ENCODE measurements at places on chromosomes 4 and X.
A peak's percentile ranks its signal among the peaks of the same experiment; 100 is the strongest.

DNA sequence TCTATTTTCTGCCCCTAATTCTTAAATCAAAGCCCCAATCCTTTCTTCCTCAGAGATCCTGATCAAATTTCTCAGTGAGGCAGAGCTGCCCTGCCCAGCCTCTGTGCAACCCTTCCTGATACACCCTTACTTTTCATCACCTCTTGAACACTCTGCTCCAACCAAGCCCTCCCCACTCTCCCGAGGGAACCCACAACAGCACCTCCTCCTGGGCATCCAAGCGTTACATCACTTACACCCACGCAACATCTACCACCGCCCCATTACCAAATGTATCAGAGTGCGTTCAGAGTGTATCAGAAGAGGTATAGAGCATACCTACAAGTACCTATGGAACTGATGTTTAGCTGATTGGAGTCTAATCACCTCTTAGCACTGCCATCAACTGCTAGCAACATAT lies 186.5 kb downstream of the RAP1GDS1 start:
- H3K36me3 ChIP-seq, result no peaks in the 10 kb centered on the region
- no peak overlapping the region for H3K27ac ChIP-seq
- H3K4me1 ChIP-seq, result no peaks in the 10 kb centered on the region
- no peak for DNase-seq
- no peak overlapping the region for H3K4me3 ChIP-seq

DNA sequence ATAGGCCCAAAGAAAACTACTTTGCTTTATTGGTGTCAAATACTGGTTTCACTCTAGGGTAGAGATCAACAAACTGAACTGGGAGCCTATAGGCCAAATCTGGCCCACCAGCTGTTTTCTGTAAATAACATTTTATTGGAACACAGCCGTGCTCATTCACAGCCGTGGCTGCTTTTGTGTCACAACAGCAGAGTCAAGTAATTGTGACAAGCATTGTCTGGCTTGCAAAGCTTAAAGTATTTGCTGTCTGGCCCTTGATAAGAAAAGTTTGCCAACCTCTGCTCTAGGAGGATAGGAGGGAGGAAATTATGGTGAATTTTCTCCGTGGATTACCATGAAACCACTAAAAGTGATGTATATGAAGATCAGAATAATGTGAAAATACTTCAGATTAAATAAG lies 53.4 kb downstream of the GPAT3 start:
- no peaks in the 10 kb centered on the region for H3K4me1 ChIP-seq
- no peaks in the 10 kb centered on the region for H3K27me3 ChIP-seq
- no peaks in the 10 kb centered on the region for H3K36me3 ChIP-seq

DNA sequence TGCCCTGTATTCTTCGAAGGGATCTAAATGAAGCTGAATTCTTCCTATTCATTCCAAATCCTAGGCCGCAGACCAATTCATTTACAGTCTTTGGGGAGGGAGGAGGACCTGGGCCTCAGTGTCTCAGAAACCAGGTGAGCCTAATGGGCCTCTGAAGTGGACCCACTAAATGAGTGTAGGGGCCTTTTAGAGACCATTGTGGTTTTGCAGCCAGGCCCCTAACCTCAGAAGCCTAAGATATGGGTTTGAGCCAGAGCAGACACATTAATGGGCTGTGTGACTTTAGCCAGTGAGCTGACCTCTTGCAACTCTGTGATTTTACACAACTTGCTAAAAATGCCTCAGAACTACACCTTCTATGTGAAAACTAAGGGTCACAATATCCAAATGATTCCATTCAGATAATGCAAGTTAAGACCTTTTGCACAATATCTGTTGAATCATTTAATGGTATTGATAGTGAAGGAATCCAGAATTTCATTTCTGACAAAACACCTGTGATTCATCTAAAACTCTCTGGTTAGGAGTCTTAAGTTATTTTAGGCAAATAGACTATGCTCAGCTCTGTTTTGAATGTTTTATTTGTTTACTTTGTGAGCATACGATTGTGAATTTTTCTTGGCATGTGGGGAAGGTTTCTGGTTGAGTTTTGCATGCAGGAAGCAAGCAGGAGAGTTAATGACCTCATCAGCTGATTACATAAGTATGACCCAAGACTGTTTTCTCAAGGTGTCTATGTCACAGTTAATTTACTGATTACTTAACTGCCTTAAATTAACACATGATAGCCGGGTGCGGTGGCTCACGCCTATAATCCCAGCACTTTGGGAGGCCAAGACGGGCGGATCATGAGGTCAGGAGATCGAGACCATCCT lies 75.0 kb downstream of the EVC start:
- H3K27me3 ChIP-seq, result no peaks in the 10 kb centered on the region
- no peak overlapping the region for H3K4me3 ChIP-seq
- no peaks in the 10 kb centered on the region for H3K36me3 ChIP-seq
- DNase-seq, result no peak
- peak overlapping the region; percentile 34 for H3K27ac ChIP-seq

DNA sequence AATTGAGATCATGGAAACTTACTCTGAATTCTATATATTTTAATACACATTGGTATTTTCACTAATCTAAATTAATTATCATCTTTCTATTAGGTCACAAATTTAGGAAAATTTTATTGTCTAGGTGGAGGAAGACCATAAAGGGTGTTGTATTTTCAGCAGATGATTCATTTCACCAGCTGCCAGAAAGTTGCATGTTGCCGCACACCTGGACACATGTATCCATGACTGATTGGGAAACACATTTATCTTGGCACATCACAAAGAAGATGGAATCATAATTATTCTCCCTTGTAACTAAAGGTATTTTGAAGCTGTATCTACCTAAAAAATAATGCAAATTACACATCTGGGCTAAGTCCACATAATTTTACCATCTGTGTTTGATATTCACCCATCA lies 33.1 kb downstream of the SLC7A11 start:
- no peak overlapping the region for H3K27ac ChIP-seq
- H3K4me1 ChIP-seq, result no peaks in the 10 kb centered on the region
- H3K4me3 ChIP-seq, result no peak overlapping the region
- no peak for DNase-seq

DNA sequence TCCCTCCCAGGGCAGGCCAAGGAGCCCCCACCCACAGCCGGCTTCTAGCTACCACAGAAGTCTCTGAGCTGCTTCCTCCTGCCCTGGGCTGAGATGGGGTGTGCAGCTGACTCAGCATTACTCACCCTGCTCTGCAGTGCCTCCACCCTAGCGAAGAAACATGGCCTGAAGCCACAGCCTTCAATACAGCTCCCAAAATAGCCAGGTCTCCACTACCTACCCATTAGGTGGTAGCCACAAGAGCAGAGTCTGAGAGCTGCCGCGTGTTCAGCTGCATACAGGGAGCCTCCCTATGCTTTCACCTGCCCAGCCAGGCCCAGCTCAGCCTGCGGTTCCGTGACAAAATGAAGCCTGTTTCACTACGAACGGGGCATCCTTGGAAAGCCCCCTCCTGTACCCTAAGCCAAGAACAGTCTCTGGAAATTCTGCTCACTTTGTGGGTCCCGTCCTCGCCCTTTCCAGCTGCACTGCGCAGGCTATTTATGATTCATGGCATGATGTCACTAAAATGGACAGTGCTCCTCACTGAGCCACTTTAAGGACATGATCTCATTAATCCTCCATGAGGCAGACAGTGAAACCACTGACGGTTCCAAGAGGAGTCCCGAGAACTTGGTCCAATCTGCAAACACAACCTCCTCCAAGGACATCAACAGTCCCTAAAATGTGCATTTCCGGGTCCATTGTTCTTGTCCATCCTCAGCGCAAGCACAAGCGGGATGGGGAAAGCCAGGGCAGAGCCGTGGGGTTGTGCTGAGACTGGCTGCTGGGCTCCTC lies 20.2 kb downstream of the WDR1 start:
- H3K4me3 ChIP-seq, result no peak overlapping the region
- DNase-seq, result no peak
- H3K27me3 ChIP-seq, result no peaks in the 10 kb centered on the region
- H3K4me1 ChIP-seq, result peaks cover 7% of the 10 kb centered on the region

- no peak overlapping the region for H3K27ac ChIP-seq
- no peaks in the 10 kb centered on the region for H3K36me3 ChIP-seq
- peaks cover 5% of the 10 kb centered on the region for H3K27me3 ChIP-seq
- no peaks in the 10 kb centered on the region for H3K4me1 ChIP-seq
Measured at GRCh38 chr4:610411-611261, 14.7 kb upstream of the PDE6B start.

DNA sequence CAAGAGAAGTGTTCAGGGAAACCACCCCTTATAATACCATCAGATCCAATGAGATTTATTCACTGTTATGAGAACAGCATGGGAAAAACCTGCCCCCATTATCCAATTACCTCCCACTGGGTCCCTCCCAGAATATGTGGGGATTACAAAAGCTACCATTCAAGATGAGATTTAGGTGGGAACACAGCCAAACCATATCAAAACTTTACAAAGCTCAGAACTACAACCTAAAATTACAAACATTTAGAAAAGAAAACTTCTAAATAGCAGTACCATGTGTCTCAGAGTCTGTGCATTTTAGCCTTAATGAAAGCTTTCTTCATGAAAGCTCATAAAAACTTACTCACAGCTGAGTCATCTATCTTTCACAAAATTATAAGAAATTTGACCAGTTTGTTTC lies 1442.8 kb upstream of the PCDH7 start:
- no peaks in the 10 kb centered on the region for H3K36me3 ChIP-seq
- H3K27me3 ChIP-seq, result no peaks in the 10 kb centered on the region
- DNase-seq, result no peak

- no peak overlapping the region for H3K4me3 ChIP-seq
- peaks cover 21% of the 10 kb centered on the region for H3K4me1 ChIP-seq
- no peak for DNase-seq
- H3K27me3 ChIP-seq, result no peaks in the 10 kb centered on the region
Measured at GRCh38 chr4:42151568-42152506, 618 bp downstream of the BEND4 start.
